ENCODE measurements at places on chromosomes 4 and X. TPM values are rescaled to one million over a fixed set of nuclear protein-coding genes. Genes with fewer than 3 reads are reported as not detected.

GPR143 gene
- 1.2 TPM for total RNA-seq

OPN1MW gene
- not detected for total RNA-seq

NAP1L2 gene
- 33.4 TPM for total RNA-seq

C1QTNF7 gene
- 2.8 TPM for total RNA-seq
